CD14-positive monocyte (primary cell): ENCODE measurements at places on chromosomes 16 and 17.

GRCh38 chr16:86740906-86741799, 162.8 kb downstream of the FOXL1 start:
- no peak for DNase-seq

- no peak for DNase-seq
Observed at GRCh38 chr17:30530346-30531025, 53.3 kb downstream of the GOSR1 start.

GRCh38 chr16:2238150-2238837, 2.0 kb downstream of the DNASE1L2 start:
- no peak for DNase-seq

DNA sequence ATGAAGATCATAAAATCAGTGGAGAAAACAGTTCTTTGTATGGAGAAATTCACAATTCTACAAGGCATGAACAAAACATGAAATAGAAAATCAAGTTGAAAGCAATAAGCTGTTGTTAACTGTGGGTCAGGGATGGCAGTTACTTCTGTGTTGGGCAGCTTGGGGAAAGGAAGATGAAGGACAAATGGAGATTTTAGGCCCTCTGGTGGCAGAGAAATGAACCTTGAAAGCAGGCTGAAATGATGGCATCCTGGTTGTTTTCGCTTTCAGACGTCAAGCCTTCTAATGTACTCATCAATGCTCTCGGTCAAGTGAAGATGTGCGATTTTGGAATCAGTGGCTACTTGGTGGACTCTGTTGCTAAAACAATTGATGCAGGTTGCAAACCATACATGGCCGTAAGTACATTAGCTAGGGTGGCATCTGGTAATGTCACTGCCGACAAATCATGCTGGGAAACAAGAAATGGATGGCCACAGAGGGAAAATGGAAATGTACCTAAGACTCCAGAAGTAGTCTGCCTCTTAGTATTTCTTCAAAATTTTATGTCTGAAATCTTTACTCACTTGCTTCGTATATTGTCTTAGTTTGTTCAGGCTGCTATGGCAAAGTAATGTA, 108.9 kb downstream of the MAP2K6 start:
- DNase-seq: peak; percentile 7

- DNase-seq: no peak
Observed at GRCh38 chr17:35932586-35932985, 2.0 kb upstream of the RDM1 start.

- no peak for DNase-seq
Observed at GRCh38 chr17:16211590-16211989, 3.7 kb downstream of the NCOR1 start.

DNA sequence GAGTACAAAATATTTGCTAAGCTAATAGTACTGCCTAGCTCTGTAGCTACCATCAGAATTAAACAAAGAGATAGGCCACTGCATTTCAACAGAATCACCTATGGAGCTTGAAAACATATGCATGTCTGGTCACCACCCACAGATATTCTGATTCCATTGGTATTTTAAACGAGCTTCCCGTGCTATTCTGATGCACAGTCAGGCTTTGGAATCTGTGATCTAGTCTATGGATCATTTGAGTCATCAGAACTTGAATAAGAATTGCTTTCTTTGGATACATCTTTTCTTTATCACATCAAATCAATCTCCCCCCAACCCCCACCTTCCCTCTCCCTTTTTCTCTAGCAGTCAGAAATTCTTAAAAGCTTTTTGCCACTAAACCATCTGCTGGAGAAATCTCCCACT, 124.7 kb downstream of the NPIPB5 start:
- no peak for DNase-seq

DNA sequence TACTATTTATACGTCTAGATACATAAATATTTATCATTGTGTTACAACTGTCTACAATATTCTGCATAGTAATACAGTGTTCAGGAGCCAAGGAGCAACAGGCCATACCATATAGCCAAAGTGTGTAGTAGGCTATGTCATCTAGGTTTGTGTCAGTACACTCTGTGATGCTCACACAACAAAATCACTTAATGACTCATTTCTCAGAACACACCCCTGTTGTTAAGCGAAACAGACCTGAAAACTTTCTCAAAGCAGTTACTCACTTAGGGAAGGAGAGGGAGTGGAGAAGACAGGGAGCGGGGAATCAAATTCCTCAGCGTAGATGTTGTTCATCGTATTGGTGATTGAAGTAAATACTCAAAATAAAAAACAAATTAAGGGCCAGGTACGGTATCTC, 269.5 kb downstream of the STX8 start:
- DNase-seq: no peak

GRCh38 chr17:34413443-34414119, 50.5 kb upstream of the CCL1 start:
- no peak for DNase-seq

GRCh38 chr17:65531256-65532100, 30.0 kb downstream of the AXIN2 start:
- DNase-seq: no peak

DNA sequence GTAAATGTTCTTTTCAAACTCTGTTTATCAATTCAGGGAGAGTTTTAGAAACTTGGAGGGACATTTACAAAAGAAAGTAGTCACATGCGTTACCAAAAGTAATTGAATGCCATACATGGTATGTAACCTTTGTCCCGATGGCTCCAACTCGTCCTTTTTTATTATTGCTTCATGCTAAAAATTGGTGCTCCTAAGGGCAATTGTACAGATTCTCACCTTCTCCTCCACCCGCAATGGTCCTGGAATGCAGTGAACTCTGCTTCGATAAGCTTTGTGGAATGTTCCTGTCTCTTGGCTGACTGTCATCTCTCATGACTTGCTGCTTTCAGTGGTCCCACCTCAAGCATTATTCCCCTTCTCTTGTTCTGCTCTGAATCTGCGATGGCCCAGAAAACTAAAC, 20.9 kb downstream of the GNAO1 start:
- no peak for DNase-seq

DNA sequence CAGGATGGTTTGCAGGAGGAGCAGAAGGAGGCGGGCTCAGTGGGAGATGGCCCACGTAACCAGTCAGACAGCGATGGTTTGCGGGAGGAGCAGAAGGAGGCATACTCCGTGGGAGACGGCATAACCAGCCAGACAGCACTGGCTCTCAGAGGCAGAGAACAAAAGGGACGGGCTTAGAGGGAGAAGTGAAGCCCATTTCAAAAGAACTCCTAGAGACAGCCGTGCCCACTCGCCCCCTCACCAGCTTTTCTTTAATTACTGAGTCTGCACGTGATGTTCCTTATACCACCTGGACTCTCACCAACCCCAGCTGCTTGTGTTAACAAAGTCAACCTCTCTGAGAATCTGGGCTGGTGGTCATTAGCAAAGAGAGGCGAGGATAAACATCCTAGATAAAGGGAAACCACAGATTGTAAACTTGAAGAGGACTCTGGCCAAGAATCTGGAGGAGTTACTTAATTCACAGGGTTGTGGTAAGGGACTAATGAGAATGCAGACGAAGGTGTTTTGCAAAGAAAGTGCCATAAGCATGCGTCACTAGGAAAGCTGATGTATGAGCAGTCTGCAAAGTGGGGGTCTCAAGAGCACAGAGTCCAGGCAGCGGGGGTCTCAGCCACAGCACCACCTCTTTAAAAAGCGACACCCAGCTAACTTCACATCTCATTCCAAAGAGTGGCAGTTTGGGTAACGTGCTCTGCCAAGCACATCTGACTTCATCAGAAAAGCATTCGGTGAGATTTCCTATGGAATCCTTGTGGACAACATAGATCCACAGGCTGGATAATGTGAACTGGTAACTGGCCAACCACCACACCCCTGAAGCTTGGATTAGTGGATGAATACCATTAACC, 51.7 kb downstream of the NXN start:
- no peak for DNase-seq

GRCh38 chr17:38947189-38947588, 20.0 kb downstream of the FBXO47 start:
- no peak for DNase-seq

GRCh38 chr17:38789185-38789584, 10.2 kb downstream of the PIP4K2B start:
- no peak for DNase-seq

- DNase-seq: no peak
Observed at GRCh38 chr17:50642722-50643656, 8.3 kb downstream of the ABCC3 start.

- DNase-seq: no peak
Observed at GRCh38 chr17:82810644-82811430, 29.0 kb downstream of the ZNF750 start.

- DNase-seq: no peak
Observed at GRCh38 chr16:12317121-12317810, 340.7 kb downstream of the SNX29 start.

GRCh38 chr16:11793840-11794239, 3.2 kb downstream of the ZC3H7A start:
- DNase-seq: no peak

DNA sequence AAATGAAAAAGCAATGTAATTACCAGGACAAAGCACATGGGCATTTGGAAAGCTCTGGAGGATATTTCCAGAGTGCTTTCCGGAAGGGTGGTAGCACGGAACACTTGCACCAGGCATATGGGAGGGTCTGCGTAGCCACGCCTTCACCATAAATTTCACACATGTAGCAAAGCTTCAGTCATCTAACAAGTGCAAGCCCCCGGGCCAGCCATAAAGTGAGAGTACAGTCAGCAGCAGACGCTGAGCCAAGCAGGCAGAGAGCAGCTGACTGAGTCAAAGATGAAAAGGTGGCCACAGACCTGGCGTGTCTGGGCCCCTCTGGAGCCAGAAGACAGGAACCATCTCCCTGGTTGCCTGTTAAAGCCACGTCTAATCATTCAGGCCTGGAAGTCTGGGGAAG, 130.6 kb downstream of the SEC14L1 start:
- DNase-seq: no peak

DNA sequence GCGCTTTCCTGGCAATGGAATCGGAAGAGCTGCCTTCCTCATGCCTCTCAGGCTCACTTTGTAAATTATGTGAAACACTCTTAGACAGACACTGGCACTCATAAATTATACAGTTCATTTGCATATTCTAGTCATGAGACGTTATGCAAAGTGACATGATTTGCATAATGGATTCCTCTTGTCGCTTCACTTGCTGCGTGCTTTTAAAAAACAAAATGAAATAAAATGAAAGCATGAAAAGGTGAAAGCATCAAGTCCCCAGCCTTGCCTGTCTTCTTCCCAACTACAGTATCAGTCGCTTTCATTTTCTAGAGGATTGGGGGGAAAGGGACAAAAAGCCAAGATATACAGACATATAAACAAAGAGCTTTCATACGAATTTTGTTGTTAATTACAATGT, 252.8 kb upstream of the PMFBP1 start:
- DNase-seq: no peak

DNA sequence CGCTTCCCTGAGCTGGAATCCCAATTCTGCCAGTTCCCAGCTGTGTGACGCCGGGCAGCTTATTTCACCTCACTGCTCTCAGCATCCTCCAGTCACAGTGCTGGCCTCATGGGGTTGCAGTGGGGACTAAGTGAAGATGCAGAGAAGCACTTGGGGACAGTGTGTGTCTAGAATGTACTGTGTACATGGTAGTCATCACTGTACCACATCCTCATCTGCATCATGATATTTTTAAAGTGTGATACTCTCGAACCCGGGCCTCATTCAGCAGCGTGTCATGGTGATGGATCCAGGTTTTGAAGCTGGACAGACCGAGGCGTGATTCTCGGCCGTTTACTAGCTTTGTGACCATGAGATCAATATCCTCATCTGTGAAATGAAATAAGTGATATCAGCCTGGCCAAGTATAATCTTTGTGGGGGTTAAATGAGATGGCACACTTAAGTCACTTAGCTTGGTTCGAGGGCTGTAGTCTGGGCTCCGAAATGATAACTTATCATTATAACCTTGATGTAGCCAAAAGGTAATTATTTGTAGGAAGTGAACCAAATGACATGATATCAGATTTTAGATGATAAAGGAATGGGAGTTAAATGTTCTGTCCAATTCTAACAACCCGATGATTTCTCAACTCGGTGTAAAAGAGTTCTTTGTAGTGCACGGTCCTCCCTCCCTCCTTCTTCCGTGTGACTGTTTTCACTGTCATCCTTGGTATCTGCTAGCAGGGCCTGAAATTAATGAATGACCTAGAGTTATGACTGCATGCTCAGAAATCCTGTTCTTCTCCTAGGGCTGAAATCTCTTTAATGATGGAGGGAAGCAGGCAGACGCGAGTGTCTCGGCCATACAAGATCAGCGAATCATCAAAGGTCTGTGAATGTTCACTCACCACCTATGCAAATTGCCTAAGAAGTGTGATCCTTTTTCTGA, 2.0 kb downstream of the KLHL36 start:
- no peak for DNase-seq
